ENCODE measurements at places on chromosomes 4 and X.
A peak's percentile ranks its signal among the peaks of the same experiment; 100 is the strongest.

GRCh38 chrX:129736491-129736890, 2.3 kb upstream of the XPNPEP2 start:
- DNase-seq, result no peak

GRCh38 chr4:7461230-7461629, 26.5 kb upstream of the PSAPL1 start:
- DNase-seq, result no peak

- no peak for DNase-seq
These were observed 118.8 kb downstream of the PSAPL1 start for GRCh38 chr4:7315935-7316334.

DNA sequence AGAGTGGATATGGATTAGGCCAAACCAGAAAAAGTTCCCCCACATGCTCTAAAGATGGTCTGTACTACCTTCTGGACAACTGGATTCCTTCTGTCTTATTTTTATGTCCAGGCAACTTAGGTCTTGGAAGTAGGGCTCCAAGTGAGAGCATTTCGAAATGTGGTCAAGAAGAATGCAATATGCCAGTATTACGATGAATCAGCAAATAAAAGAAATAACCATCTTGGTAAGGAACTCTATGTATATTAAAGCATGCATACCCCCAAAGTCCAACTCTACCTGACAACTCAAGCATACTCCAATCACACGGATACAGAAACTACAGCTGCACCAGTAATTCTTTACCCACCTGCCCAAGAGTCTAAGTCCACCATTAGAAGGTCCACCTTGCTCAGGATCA, 234.5 kb downstream of the HNRNPD start:
- DNase-seq, result no peak

DNA sequence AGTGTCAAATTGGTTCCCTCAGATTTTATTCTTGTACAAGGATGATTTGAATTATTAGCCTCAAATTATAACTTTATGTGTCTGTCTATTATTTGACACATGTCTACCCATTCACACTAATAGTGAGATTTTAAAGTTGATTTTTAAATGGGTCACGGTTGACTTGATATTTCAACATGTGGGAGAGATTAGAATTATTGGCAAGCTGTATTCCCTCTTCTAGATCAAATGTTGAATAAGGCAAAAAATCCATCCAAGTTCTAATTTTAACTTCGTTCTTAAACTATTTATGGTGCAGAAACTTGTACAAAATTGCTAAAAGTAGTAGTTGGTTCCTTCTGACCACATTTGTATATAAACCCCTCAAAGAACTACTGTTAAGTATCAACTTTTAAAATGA, 1498.0 kb downstream of the STIM2 start:
- no peak for DNase-seq

DNA sequence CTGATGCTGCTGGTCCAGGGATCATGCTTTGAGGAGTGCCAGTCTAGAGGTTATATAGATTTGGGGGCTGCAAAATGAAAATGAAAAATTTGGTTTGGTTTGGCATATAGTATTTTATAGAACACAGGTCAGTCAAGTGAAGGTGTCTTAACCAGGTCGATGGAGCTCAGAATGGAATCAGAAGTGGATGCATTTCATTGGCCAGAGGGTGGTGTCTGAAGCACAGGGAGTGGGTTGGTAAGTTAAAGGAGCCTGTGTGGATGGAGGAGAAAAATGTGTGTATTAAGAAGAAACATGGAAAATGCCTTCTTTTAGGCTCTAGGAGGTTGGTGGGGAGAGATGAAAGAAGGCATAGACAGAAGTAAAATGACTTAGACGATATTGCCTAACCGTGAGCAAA, 8.6 kb downstream of the GALNT7 start:
- DNase-seq, result no peak

DNA sequence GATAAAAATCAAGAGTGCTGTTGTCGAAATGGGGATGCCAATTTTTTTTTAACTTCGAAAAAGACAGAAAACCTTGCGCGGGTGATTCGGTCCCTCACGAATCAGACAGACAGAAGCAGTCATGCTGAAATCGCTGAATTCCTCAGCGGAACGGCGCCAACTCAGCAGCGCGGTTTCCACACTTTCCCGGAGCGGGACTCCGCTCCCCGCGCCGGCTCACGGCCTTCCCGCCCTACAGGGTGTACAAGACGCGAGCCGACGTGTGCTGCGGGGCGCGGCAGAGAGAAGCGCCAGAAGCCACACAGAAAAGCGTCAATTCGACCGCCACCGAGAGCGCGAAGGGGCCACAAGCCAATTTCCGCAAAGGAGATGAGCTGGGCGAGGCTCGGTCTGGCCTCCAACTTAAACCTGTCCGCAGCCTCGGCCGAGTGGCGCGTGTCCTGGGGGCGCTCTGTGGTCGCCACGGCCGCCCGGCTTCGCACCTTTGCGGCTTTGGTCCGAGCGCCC, 1.3 kb downstream of the NEXMIF start:
- no peak for DNase-seq

- DNase-seq, result no peak
These were observed 930.9 kb downstream of the DMD start for GRCh38 chrX:32280489-32280888.

GRCh38 chrX:87067795-87068369, 449.7 kb upstream of the KLHL4 start:
- DNase-seq, result no peak

- DNase-seq, result no peak
These were observed 158.5 kb downstream of the SH3KBP1 start for GRCh38 chrX:19728915-19729314.

DNA sequence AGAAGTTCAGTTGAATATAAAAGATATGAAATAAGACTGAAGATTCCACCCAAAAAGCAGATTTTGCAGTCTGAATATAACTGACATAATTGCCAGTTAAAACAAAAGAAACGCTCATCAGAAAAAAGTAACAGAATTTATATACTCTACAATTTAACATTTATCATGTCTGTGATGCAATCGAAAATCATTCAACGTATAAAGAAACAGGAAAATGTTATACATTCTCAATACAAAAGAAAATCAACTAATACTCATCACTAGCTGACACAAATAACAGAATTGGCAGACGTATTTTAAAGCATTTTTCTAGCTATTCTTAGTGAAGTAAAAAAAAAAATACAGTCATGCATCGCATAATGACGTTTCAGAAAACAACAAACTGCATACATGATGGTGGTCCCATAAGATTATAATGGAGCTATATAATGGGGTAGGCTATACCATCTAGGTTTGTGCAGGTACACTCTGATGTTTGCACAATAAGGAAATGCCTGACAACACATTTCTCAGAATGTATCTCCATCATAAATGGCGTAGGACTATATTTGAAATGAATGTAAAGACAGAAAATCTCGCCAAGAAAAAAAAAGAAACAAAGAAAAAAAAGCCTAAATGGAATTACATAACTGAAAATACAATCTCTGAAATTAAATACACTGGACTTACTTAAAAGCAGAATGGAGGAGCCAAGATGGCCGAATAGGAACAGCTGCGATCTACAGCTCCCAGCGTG, 34.3 kb downstream of the OR13H1 start:
- DNase-seq, result no peak

DNA sequence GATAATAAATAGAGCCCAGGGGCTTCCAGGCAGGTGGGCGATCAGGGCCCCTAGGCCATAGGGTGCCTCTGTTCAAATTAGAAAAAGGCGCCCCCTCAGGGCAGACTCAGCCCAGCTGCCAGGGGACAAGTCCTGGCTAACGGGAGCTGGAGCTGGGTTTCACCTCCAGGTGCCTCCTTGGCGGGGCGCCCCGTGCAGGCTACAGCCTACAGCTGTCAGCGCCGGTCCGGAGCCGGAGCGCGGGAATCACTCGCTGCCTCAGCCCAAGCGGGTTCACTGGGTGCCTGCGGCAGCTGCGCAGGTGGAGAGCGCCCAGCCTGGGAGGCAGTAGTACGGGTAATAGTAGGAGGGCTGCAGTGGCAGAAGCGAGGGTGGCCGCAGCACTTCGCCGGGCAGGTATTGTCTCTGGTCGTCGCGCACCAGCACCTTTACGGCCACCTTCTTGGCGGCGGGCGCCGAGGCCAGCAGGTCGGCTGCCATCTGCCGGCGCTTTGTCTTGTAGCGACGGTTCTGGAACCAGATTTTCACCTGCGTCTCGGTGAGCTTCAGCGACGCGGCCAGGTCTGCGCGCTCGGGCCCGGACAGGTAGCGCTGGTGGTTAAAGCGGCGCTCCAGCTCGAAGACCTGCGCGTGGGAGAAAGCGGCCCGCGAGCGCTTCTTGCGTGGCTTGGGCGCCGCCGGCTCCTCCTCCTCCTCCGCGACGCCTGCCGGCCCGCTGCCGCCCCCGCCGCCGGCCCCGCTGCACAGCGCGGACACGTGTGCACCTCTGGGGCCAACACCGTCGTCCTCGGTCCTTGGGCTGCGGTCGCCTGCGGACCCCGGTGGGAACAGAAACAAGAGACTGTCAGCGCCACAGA, 2.4 kb downstream of the NKX3-2 start:
- DNase-seq, result peak; percentile 33

Measured in stimulated activated CD4-positive, alpha-beta T cell treated with anti-CD3 and anti-CD28 coated beads, Interleukin-15, amount 100 ng/mL, for 1 hour (primary cell).